Progenitor cell of endocrine pancreas (in vitro differentiated cells): ENCODE measurements at places on chromosomes 5 and 9.

GRCh38 chr9:129586685-129587084 lies 34.2 kb downstream of the C9orf50 start:
- no peak for DNase-seq

DNA sequence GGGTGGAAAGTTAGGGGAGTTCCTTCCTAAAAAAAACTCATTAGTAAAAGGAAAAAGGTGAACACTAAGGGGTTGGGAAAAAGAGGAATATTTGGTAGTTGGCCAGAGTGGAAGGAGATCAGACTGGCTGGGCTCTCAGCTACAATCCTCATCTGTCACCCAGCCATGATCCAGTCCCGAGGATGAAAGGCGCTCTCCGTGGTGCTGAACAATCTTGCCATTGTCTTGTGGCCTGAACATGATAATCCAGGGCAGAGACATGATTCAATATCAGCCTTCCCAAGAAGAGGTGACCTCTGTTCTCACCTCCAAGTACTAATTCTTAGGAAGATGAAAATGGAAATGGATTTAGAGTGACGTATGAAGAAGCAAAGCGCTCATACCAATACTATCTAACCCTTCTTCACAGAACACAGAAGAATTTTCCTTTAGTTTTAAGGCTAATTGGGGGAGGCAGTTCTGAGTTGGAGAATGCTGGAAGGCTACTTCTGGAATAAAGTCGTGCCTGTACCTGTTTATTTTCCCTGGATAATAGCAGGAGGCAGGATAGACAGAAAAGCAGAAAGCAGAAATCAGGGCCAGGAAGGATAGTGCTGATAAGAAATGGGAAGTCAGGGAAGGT lies 36.6 kb upstream of the MYORG start:
- DNase-seq: peak; percentile 64

GRCh38 chr9:129501771-129502319 lies 119.1 kb downstream of the C9orf50 start:
- DNase-seq: no peak

DNA sequence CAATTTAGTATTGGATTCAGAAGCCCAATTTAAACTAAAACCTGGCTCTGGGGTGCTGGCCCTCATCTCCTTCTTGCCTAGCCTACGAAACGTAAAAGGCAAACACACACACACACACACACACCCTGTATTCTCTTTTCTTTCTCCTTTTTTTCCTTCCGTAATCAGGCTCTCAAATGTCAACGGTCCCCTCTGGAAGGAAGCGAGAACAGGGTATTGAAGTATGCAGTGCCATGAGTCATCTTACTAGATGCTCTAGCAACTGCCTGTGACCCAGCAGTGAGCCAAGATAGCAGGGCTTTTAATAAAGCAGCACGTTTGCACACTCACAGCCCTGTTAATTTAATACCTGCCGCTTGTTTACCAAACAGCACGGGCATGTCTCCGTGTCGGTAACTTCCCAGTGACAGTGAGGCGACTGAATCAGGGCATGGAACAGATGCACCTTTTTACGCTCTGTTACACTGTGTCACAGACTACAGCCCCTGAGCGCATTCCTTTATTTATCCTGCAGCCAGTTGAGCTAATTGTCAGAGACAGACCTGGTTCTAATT lies 243.8 kb downstream of the BNC2 start:
- DNase-seq: no peak

- DNase-seq: no peak
Measured at GRCh38 chr5:18798058-18798457, 1163.8 kb downstream of the TAF11L14 start.

DNA sequence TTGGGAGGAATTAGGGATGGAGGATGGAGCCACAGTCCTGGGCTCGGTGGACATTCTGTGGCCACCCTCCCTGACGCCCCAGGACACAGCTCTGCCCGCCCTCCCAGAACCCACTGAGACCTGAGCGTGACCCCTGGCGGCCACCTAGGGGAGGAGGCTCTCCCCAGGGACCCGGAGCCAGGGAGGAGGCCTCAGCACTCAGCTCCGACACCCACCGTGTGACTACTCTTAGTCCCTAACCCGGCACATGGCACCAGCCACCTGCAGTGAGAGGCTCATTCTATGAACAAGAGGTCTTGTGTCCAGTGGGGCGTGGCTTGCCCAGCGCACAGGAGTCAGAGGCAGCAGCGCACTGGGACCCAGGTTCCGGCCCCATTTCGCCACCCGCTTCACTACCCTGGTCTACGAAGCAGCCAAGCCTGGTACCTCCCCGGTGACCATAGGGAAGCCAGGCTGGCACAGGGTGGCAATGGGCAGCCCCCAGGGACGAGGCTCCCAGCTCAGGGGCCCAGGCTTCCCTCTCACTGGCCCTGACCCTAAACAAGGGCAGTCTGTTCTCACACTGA lies 10.2 kb downstream of the SARDH start:
- DNase-seq: peak; percentile 5

GRCh38 chr9:2635922-2636321 lies 14.3 kb downstream of the VLDLR start:
- DNase-seq: no peak

GRCh38 chr9:114592356-114592755 lies 4.8 kb downstream of the ATP6V1G1 start:
- DNase-seq: no peak

DNA sequence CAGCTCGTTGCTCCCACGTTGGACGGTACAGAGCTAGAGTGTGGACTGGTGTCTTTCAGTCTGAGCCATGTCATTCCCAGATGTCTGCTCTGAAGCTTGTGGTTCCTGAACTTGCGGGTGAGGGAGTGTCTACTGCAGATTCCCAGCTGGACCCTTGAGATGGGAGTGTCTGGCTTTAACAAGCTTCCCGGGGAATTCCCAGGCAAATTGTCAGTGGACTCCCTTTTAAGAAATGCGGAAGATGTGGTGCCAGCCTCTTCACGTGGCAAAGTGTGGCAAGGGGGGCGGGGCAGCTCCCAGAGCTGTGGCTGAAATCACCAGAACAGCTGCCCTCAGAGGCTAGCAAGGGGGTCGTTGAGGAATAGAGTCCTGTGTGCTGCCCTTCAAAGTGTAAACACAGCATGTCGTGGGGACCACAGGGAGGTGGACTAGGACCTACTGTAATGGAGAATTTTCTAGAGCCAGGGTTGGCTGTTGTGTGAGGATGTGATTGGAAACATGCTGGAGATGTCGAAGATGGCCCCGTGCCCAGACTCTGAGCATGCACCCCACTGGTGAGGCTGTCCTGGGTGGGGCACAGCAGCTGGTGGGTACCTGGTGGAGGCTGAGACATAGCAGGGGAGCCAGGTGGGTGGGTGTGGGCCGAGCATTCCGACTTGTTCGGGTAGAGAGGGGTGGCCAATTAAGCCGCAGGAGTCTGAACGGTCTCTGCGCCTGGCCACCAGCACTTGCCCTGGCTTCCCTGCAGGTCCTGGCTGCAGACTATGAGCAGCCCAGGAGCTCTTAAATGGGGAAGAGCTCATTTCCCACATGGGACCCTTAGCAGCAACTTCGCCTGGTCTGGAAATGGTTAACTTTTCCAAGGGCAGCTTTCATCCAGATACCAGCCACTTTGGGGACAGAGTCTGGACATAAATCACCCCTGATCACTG lies 37.4 kb downstream of the PRRX2 start:
- DNase-seq: no peak

GRCh38 chr5:28512648-28513047 lies 1474.3 kb upstream of the CDH9 start:
- DNase-seq: no peak

DNA sequence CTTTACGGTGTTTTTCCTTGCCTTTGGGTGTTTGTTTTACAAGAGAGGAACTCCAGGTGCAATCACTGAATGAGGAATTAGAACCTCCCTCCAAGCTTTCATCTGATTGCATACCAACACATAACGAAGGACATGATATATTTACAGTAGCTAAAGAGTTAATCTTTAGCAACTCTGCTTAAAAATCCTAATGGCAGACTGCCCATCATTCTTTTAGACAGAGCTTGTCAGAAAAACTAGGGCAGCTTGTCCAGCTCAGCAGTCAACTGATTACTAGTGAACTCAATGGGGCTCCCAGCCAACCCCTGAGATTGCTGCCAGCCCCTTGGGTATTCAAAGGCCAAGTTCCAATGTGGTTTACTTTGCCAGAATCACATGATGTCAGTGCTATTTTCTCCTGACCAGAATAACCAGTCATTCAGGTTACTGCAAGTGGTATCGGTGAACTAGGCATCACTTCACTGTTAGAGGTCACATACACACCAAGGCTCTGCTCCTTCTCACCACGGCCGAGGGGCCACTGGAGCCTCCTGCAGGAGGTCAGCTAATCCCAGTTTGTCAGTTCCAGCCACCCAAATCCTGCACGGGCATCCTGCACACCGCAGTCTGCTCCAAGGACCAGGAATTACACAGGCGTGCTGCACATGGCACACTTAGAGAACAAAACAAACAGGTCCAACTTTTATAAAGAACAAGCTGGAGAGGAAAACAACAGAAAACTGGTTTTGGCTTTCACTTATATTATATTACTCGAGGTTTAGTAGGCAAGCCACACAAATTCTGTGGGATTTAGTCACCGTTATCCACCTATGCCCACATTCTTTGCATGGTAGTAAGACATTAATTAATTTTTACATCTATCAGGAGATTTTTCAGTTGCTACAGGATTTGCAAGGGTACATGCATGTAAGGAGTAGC lies 62.5 kb downstream of the NFIB start:
- DNase-seq: peak; percentile 28

GRCh38 chr5:135980620-135981019 lies 25.8 kb upstream of the LECT2 start:
- no peak for DNase-seq

- DNase-seq: no peak
Measured at GRCh38 chr5:107510125-107510524, 160.6 kb downstream of the EFNA5 start.

DNA sequence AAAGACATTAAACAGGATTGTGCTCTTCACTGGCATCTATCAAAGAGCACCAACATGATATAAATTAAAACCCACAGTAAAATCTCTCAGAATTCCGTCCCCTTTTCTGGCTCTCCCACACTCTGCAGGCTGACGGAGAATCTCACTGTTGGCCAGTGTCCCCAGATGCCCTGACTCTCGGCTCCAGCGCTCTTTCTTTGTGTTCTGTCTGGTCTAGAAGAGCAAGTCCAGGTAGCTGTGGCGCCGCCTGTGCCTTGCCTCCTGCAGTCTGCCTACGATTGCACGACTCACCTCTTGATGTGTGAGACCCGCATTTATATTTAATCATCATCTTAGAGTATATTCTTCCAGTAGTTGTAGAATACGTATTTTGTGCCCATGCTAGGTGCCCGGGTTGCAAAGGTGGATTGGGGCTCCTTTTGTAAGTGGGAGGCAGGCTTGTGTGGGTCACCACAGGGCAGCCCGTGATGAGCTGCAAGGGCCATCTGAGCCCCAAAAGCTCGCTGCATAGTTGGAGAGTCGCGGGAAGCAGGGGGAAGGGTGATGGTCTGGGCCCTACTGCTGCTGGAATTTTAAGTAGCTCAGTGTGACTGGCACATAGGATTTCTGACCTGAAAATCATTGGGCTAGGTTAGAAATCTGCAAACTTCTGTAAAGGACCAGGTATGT lies 55.6 kb downstream of the EHMT1 start:
- DNase-seq: no peak

DNA sequence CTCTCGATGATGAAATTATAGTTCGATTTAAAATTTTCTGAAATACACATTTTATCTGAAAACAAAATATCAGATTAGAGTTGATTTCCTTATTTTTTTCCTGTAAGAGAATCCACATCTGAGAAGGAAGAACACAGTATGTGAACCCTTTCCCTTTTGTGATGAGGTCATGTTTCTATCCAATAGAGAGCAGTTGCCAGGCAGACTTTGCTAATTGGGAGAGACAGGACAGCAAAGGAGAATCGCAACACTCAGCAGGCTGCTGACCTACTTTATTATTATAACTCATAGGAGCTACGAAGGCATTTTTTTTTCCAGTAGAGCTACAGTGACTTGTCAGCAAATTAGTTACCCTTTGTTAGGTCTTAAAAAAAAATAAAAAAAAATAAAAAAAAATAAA lies 242.1 kb downstream of the HCN1 start:
- no peak for DNase-seq

DNA sequence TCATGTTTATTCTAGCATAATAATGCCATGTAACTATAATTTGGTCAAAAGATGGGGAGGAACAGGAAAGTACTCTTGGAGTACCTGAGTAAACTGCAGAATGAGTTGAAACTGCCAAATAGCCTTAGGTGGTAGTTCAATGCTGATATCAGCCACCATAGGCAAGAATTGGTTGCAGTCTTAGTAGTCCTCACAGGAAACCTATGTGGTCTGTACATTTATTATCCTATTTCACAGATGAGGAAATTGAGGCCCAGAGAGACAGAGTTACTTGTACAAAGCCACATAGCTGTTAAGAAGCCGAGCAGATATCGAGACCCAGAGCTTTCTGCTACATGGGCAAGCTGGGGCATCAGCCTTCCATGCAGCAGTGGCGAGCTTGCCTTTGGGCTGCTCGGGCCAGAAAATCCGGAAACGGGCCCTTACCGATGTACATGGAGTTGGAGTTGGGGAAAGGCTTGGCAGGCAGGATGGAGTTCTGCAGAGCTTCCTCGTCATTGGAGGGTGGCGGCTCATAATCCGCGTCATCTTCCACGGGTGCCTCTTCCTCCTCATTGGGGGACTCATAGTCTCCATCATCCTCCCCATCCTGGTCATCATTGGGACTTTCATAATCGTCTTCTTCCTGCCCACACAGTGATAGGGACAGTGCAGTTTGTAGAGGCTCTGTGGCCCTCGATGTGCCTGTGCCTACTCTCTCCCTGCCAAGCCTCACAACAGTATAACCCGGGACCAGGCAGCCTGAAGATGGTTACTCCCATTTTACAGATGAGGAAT lies 27.1 kb downstream of the LCP2 start:
- no peak for DNase-seq

DNA sequence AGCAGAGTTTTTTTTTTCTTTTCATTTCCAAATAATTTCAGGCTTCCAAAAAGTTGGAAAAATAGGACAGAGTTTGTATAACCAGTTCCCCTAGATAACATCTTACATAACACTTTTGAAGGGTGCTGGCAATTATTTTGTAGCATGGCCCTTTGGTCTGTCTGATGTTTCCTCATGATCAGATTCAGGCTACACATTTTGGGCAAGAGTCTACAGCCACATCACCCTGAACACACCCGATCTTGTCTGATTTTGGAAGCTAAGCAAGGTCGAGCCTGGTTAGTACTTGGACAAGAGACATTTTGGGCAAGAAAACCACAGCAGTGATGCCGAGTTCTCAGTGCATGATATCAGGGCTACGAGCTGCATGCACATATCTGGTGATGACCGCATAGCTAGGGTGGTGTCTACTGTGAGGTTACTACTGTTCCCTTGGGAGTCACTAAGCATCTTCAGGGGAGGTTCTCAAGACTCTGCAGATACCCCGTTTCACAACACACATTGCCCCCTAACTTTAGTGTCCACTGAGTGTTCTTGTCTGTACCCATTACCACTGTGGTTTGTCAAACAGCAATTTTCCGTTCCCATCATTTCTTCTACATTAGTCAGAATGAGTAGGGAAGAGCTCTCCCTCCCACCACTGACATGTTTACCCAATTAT lies 86.2 kb downstream of the TTC39B start:
- no peak for DNase-seq

GRCh38 chr5:149939546-149939945 lies 5.0 kb downstream of the PDE6A start:
- no peak for DNase-seq

- no peak for DNase-seq
Measured at GRCh38 chr9:130938184-130938651, 829 bp downstream of the FIBCD1 start.
